NCI-H1092 (cell line): ENCODE measurements at places on chromosomes 16 and 17.
A peak's percentile ranks its signal among the peaks of the same experiment; 100 is the strongest.

DNA sequence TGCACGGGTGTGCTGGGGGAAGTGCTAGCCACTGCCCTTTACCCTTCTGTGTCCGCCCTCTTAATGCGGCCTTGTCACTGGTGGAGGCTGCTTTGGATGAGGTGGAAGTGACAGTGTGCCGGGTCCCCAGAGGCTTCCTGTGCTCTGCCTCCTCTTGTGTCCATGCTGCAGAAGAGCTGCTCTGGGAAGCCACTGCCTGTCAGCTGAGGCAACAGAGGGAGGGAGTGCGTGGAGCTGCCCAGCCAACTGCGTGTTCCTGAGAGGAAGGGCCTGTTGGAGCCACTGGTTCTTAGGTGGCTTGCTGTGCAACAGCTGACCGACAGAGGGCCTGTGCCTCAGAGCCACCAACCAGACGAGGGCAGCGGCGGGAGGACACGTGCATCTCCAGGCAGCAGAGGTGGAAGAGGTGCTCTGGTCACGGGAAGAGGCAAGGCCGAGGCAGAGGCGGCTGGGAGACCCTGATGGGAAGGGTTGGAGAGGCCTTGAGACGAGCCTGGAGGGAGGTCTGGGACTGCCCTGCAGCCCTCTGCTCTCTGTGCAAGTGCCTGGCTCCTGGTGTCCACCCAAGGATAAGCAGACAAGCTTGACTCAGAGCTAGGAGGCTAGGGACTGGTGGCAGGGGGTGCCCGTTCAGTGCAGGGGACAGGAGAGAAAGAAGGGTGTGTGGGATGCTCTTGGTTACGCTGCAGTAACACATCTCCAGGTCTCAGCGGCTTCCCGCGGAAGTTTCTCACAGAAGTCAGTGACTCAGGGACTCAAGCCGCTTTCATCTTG lies 25.4 kb downstream of the B9D1 start:
- DNase-seq: no peak

GRCh38 chr17:40703652-40704051 lies at the start of gene KRT24:
Gene KRT24 (minus strand): TSS chr17:40703752. CDS start chr17:40703693, 59 bp downstream.
- DNase-seq: no peak

DNA sequence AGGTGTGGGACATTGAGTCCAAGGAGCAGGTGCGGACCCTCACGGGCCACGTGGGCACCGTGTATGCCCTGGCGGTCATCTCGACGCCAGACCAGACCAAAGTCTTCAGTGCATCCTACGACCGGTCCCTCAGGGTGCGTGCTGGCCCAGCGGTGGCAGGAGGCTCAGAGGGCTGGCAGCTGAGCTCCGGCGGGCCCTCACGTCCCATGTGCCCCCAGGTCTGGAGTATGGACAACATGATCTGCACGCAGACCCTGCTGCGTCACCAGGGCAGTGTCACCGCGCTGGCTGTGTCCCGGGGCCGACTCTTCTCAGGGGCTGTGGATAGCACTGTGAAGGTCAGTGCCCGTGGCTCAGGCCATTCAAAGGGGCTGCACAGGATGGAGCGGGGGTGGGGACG lies 20.4 kb downstream of the CASKIN1 start:
- no peak for DNase-seq

DNA sequence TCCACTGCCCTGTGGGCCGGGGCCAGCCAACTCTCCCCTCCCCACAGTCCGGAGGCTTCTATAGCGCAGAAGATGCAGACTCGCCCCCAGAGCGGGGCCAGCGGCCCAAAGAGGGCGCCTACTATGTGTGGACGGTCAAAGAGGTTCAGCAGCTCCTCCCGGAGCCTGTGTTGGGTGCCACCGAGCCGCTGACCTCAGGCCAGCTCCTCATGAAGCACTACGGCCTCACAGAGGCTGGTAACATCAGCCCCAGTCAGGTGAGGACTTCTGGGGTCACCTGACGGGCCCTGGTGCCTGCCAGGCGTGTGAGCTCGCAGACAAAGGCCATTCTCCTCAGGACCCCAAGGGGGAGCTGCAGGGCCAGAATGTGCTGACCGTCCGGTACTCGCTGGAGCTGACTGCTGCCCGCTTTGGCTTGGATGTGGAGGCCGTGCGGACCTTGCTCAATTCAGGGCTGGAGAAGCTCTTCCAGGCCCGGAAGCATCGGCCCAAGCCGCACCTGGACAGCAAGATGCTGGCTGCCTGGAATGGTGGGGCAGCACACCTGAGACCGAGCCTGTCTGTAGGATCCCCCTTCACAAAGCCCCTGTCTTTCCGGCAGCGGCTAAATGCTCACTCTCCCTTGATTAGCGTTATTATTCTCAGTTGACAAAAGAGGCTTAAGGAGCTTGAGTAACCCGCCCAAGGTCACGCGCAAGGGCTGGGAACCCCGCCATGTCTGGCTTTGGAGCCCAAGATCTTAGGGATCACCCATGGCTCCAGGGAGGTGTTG lies 3.9 kb downstream of the SPATA20 start:
- DNase-seq: peak; percentile 62

DNA sequence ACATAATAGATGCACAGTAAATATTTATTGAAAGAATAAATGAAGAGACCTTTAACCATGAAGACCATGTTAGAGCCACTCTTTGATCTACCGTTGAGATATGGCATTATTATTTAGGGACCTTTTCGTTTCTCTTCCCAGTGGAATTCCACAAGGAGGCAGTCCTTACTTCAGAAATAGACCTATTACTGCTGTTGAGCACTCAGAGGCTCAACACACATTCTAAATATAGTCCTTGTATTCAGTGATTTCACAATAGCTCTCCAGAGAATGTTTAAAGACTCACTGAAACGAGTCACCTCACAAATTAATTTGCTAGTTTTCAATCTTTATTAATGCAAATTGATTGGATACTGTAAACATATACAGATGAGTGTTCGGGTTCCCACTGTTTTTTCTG lies 603.8 kb downstream of the CDH8 start:
- no peak for DNase-seq

- no peak for DNase-seq
Measured at GRCh38 chr17:37338847-37339246, 36.9 kb upstream of the C17orf78 start.
